ENCODE measurements at places on chromosomes 5 and 9.

GRCh38 chr5:177494346-177495195 is 2.8 kb downstream of the PDLIM7 start:
- no peak for DNase-seq

GRCh38 chr5:55969956-55970355 is 24.8 kb downstream of the IL6ST start:
- no peak for DNase-seq

- no peak for DNase-seq
These were observed 15.0 kb downstream of the TENT4A start for GRCh38 chr5:6728011-6728794.

GRCh38 chr5:177495243-177496060 is 2.0 kb downstream of the PDLIM7 start:
- DNase-seq, result no peak

GRCh38 chr9:13386316-13386715 is 106.8 kb upstream of the MPDZ start:
- DNase-seq, result no peak

DNA sequence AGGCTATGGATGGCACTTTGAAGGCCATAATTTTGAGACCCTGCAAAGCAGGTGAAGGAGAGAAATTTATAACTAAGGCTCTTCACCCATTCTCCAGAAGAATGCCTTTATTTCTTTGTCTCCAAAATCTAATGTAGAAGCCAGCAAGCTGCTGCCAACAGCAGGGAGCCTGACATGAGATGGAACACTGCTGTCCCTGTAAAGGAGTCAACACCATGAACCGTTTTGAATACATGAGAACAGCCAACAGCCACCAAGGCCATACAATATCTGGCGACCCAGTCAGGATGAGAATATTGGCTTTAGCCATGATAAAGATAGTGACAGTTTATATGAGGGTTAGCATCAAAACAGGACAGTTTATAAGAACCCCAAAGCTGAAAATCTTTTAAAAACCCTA is 121.2 kb upstream of the LIFR start:
- DNase-seq, result no peak

DNA sequence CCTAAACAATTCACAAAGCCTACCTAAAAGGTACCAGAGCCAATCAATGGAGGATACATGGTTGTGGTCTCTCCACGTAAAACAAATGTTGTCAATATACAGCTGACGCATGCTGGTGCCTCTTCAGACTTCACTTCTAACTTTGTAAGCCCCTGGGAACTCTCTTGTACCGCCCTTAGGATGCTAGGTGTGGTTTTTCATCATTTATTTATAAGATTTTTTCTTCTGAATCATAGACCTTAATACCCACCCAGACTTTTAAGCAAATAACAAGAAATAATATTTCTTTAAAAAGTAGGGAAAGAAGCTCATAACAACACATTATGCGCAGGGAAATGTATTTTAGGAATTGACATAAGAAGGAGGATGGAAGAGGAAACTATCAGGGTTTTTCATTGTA is 33.0 kb downstream of the SSBP2 start:
- no peak for DNase-seq

DNA sequence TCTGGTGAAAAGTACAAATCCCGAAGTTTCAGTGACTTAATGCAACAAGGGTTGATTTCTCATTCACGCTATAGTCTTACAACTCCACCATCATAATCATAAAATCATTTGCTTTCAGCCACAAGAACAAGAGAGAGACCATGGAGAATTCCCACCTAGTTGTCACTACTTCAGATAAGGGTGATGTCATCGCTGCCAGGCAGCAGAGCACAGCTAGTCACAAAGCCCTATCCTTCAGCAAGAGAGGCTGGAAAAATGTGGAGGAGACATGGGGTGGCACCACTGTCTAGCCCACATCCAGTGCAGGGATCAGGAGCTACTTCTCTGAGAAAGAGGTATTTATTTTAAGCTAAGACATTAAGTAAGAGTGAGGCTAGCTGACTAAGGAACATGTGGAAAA is 356.1 kb downstream of the YTHDC2 start:
- DNase-seq, result no peak

GRCh38 chr9:33813712-33814641 is 3.0 kb upstream of the UBE2R2 start:
- DNase-seq, result no peak

DNA sequence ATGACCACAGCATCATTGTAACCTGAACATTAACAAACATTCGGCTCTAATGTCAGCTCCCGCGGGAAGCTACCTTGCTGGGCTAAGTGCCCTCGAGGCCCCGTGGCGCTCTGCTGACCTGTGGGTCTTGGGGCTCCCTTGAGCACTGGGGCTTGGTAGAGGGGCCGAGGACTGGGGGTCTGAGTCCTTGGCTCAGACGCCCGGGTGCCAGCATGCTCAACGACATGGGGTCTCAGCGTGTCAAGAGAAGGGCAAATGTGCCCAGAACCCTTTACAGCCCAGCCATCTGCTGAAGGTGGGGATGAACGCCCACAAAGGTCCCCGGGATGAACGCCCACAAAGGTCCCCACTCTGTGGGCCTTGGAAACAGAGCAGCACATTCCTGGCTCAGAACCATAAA is 39.7 kb upstream of the SARDH start:
- DNase-seq, result no peak

DNA sequence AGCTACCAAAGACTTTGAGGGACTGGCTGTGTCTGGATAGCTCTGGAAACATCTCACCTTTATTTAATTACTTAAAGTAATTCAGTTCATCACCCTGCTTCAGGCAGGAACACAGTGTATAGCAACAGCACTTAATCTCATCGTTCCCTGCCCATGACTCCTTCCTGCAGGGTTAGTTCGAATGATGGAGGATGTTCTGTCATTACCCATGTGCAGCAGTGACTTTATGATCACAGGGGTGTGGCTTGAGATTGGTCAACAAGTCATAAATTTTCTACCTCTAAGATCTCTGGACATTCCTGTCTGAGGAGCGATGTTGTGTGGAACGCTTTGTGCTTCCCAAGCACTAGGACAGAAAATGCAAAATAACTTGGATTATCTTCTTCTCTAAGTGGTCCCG is 37.1 kb upstream of the PRUNE2 start:
- DNase-seq, result no peak

- no peak for DNase-seq
These were observed 128.0 kb upstream of the ABCA1 start for GRCh38 chr9:105055917-105056316.

GRCh38 chr9:131624636-131625507 is 79.5 kb downstream of the PRRT1B start:
- DNase-seq, result no peak

- no peak for DNase-seq
These were observed at the start of gene SMIM32 for GRCh38 chr5:136192526-136193321. TSS of gene SMIM32 (minus strand) at chr5:136193162. CDS start at chr5:136192524, 638 bp downstream.

- no peak for DNase-seq
These were observed 33.2 kb downstream of the MED27 start for GRCh38 chr9:132046456-132046855.

DNA sequence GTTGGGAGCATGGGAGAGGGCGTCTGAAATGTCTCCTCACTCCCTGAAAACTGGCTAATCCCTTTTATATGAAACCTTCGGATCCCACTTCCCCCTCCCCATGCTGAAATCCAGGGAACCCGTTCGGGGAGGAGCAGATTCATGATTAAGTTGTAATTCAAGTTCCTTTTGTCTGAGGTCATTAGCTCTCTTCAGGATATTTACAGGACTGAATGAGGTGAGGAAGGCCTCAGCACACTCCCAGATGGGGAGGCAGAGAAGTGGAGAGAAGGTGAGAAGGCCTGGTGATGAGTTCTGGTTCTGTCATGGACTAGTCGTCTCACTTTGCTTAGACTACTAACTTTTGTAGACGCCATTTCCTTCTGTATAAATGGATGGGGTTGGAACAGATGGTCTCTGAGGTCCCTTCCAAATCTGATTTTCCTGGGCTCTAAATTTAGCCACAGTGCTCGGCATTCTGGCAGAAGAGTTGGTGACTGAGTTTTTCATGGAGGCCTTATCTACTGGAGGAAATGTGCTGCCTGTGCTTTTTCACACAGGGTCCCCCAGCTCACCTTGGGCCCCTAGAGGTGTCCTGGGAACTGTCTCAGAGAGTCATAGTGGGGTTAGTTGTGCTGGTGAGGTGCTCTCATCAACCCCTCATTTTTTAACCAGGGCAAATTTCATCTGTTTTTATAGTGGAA is 62.3 kb downstream of the PRDM6 start:
- DNase-seq, result no peak

GRCh38 chr9:113502427-113503034 is 39.0 kb downstream of the RGS3 start:
- no peak for DNase-seq

DNA sequence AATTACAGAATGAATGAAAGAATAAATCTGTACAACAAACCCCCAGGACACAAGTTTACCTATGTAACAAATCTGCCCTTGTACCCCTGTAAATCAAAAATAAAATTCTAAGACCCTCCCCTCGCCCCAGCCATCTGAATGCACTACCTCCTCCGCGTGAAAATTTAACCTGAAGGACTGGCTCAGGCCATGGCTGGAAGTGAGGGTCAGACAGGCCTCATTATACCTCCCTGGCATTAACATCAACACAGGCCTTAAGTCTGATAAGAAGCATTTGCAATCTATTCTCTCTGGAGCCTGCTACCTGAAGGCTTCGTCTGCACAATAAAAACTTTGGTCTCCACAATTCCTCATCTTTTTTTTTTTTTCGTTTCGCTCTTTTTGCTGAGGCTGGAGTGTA is 48.7 kb upstream of the TTC39B start:
- no peak for DNase-seq

- no peak for DNase-seq
These were observed 249.8 kb upstream of the PRDM9 start for GRCh38 chr5:23257656-23258055.

DNA sequence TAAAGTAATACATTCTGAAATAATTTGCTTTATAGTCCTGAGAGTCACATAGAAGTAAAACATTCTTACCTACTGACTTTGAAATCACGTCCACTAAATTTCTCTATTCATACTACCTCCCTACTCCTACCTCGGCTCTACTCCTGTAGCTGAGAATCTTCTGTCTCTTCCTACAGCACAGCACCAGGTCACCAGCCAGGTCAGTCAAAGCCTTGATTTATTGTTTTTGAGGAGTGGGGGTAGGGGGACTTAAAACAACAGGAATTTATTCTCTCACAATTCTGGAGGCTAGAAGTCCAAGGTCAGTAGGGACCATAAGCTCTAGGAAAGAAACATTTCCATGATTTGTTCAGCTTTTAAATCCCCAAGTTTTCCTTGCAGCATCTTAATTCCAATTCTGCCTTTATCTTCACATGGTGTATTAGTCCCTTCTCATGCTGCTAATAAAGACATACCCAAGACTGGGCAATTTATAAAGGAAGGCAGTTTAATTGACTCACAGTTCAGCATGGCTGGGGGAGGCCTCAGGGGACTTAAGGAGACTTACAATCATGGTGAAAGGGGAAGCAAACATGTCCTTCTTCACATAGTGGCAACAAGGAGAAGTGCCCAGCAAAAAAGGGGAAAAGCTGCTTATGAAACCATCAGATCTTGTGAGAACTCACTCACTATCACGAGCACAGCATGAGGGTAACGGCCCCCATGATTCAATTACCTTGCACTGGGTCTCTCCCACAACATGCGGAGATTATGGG is 49.6 kb upstream of the CCNG1 start:
- DNase-seq, result no peak

DNA sequence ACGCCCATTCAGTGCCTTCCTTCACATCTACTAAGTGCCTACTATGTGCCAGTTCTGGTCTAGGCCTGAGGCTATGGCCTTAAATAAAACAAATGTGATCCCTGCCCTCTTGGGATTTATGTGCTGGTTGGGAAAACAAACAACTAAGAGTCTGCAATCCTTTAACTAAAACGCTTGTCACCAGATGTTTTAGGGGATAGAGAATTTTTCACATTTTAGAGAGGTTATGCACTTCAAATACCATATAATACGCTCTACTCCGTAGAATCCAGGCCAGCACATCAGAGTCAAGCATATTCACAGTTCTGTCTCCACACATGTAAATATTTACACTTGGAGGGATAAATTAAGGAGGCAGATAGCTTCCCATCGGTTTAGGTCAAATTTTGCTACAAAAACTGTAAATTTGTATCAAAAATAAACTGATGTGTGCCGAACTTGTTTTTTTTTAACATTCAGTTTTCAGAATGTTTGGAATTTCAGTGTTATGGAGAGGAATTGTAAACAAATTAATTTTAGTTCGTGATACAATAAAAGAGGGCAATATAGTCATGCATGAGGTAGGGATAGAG is 22.0 kb upstream of the ADRA1B start:
- no peak for DNase-seq

GRCh38 chr5:14721990-14722656 is 57.6 kb downstream of the OTULIN start:
- no peak for DNase-seq

GRCh38 chr9:126623314-126623666 is 9.6 kb downstream of the LMX1B start:
- no peak for DNase-seq

DNA sequence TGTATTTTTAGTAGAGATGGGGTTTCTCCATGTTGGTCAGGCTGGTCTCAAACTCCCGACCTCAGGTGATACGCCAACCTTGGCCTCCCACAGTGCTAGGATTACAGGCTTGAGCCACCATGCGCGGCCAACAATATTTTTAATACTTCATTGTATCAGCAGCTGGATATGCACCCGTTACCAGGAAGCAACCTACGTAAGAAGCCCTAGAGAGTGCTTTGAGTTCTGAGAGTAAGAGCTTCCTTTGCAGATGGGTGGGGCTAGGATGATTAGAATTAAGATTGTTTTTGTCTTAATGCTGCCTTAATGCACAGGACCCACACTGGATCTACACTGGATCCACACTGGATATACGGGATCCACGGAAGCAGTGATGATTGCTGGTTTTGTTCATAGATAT is 123.9 kb upstream of the ABCA1 start:
- no peak for DNase-seq

GRCh38 chr9:77271023-77271690 is 93.8 kb downstream of the VPS13A start:
- no peak for DNase-seq

DNA sequence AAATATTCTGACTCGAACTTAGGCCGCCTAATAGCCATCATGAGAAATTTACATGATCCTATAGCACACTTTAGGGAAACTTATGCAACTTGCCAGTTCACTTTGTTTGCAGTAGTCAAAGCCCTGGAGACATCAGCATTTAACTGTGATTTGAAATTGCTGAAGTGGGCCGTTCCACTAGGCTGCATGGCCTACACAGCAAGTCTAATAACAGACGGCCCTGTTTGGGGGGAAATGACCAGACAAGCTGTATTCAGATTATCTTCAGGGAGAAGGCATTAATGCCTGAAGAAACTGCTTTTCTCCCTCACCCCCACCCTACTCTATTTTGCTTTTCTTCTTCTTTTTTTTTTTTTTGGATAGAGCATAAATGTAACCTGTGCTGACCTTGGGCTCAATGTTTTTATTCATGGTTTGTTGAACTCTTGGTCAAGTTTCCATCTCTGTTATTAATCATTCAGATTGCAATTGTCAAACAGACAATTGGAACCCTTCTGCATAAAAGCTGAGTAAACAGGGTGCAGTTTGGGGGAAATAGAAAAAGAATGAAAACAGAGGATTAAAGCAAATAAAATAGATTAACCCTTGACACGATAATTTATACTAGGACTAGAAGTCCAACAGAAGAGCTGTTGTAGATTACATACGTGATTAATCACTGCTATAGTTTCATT is 1928.2 kb upstream of the WWC1 start:
- DNase-seq, result no peak

- no peak for DNase-seq
These were observed 125.8 kb upstream of the ZNF366 start for GRCh38 chr5:72633041-72633445.
